ENCODE measurements at places on chromosomes 2 and 18. TPM values are rescaled to one million over a fixed set of nuclear protein-coding genes. Genes with fewer than 3 reads are reported as not detected.

The TRIM54 gene
- total RNA-seq, result not detected

DNA sequence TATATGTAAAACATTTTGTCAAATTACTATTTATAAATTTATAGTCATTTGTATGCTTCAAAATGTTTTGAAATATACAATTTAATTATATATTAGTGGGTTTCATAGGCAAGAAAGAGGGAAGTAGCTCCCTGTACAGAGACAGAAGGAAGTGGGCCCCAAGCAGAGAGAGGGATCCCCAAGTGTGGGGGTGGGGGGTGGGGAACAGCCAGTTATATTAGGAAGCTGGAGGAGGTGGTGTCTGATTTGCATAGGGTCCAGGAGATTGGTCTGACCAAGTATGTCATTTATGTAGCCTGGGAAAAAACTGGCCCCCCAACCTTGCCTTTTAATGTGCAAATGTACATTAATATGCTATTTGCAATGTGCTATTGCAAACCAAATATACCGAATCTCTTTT, 76.5 kb upstream of the ZSWIM2 start:
- no peak for DNase-seq

- no peak for DNase-seq
Observed at GRCh38 chr2:3759761-3760160, 56.4 kb downstream of the DCDC2C start.

The AGXT gene
- not detected for total RNA-seq

DNA sequence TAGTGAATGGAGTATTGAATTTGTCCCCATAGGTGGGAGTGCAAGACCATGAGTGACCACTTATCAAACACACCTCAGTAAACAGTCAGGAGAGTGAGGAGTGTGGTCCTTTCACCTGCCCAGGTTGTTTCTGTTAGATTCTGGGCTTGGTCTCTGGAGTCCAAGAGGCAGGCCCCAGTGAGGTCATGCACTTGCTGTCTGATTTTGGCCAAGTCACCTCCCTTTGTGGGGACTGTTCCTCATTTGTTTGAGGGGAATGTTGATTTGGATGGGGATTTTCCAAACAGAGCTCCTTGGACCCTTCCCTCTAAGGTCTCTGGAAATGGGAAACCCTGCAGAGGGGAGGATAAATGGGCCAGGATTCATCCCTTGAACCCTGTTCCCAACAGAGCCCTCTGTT, 7.3 kb downstream of the IL1RN start:
- DNase-seq, result no peak

The TACR1 gene
- 0.16 TPM for total RNA-seq

GRCh38 chr18:54020156-54020745, 204.2 kb downstream of the MBD2 start:
- DNase-seq, result no peak

GRCh38 chr2:216474925-216475670, 23.5 kb upstream of the RPL37A start:
- DNase-seq, result no peak

DNA sequence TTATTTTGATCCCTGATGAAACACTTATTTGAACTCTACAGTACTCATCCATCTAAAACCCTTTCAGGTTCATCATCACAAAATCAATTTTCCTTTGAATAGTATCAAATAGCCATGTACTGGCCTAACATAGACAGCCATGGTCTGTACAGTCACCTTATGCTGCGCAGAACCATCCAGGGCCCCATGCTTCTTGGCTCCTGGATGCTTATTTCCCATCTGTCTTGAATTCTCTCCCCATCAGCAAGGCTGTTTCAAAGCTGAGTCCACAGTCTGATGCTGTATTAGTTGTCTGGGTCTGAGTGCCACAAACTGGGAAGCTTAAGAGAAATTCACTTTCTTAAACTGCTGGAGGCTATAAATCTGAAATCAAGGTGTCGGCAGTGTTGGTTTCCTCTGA, 290.2 kb downstream of the OSR1 start:
- DNase-seq, result no peak

DNA sequence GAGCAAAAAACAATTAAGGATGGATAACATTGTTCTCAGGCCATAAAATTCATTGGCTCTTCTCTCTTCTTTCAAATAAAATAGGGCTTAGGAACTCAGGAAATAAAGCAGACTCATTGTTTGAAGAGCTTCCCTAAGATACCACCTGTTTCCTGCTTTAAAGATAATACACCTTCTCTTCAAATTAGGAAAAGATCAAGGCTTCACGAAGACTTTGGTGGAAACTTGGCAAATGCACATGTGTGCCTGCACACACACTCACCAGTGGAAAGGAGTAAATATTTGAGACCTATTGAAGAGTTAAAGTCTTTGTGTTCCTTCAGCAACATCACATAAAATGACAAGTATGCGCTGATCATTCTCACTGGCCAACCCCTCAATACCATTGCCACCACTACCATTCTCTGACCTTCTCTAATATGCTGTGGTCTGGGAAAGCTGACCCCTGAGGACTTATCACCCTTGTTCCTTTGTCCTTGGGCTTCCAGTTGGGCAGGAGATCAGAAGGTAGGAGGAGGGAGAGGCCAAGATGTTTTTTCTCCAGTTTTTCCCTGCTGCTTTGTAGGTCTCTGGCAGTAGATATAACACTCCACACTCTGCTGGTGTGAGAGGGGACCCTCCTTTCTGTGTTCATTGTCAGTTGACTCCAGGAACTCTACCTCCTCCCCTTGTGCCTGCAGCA, 53.5 kb upstream of the SPOPL start:
- DNase-seq, result no peak

GRCh38 chr2:235677937-235678336, 184.1 kb downstream of the AGAP1 start:
- DNase-seq, result no peak

DNA sequence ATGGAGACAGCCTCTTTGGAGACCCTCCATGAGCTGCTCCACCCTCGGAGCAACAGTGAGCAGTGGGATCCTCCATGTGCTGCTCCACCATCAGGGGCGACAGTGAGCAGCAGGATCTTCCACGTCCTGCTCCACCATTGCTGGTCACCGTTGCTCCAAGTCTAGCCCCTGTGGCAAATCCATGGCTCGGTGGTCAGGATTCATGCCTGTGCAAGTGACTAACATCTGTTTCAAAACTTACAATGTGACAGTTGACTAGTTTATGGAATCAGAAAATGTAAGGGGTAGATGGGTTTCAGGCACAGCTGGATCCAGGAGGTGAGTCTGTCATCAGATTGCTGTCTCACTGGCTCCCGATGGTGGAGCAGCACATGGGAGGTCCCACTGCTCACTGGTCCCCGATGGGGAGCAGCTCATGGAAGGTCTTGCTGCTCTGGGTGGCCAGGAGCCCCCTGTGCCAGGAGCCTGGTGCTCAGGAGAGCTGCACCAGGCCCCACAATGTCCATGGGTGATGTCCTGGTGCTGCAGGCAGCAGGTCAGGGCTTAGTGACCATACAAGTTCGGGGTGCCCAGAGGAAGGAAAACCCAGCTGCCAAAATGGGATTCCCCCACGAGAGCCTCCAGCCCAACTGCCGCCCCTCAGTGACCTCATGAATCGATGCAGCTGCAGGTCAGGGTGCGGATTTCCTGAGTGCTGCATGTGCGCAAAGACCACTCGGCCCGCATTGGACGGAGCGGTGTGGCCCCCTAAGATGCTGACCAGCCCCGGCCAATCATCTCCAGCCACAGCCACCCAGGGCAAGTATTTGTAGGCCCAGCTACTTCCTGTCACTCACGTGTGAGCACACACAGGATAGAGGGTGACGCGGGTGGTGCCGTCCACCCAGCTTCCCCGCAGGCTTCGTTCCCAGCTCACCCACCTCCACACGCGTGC, 116.5 kb upstream of the OTOS start:
- no peak for DNase-seq

The CIDEA gene
- total RNA-seq, result not detected

The KCNJ13 gene
- total RNA-seq, result not detected

The GALM gene
- 12.5 TPM for total RNA-seq

GRCh38 chr2:156818944-156819343, 382.8 kb downstream of the GPD2 start:
- no peak for DNase-seq

- no peak for DNase-seq
Observed at GRCh38 chr2:136327162-136327852, 209.4 kb upstream of the CXCR4 start.

- DNase-seq, result no peak
Observed at GRCh38 chr2:54042897-54043620, 72.3 kb upstream of the PSME4 start.

DNA sequence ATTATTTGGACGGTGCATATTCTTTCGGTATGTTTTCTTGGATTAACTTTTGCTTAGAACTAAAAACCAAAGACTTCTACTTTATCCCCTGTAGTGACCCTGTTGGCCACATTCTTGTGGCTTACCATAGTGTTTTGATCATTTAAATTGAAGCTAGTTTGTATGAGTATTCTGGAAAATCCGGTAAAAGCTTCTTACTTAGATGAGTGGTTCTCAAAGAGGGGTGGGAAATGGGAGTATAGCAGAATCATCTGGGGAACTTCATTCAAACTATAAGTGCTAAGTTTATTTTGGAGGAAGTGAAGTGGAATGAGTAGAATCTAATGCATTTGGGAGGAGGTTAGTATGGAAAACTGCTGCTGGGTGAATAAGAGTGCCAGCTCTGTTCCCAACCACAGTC, 3.8 kb downstream of the PPP1CB start:
- DNase-seq, result no peak

- DNase-seq, result no peak
Observed at GRCh38 chr2:68698567-68699377, 35.8 kb upstream of the ARHGAP25 start.
